Sigmoid colon (tissue), 7 donors: ENCODE measurements at places on chromosomes 3 and 15. TPM values are rescaled to one million over a fixed set of nuclear protein-coding genes. Genes with fewer than 3 reads are reported as not detected.
A peak's percentile ranks its signal among the peaks of the same experiment; 100 is the strongest.

Gene OR5K2
- total RNA-seq = not detected

Gene PLSCR5
- total RNA-seq = not detected

Gene CIP2A
- 3.2 TPM for total RNA-seq

GRCh38 chr15:94691169-94691568, 459.8 kb downstream of the MCTP2 start:
- DNase-seq = no peak

GRCh38 chr15:82530606-82531379, 9.5 kb downstream of the RPS17 start:
- DNase-seq = peak; percentile 82

DNA sequence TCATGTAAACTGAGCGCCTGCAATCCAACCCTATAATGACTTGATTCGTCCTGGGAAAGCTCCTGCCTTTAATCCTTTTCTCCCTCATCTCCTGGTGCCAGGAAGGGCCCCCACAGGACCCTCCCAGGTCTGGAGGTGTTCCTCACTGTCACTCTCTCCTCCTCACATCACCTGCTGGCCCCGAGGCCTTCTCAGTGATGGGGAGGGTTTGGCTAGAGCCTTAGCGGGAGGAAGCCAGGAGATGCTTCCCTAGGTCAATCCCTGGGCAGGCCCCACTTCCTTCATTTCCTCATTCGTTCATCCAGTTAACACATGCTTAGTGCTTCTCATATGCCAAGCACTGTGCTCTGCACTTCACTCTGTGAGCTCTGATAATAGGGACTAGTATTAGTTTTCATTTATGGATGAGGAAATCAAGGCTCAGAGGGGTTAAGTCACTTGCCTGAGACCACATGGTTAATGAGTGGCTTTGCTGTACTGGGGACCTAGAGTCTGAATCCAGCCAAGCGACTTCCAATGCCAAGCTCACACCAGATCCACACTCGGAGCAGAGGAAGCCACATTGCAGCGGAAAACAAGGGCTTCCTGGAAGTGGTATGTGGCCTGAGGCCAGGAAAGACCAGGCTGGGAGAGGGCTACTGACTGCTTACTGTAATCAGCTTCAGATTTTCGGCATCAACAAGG, 50.3 kb upstream of the CHRNB4 start:
- DNase-seq = no peak

DNA sequence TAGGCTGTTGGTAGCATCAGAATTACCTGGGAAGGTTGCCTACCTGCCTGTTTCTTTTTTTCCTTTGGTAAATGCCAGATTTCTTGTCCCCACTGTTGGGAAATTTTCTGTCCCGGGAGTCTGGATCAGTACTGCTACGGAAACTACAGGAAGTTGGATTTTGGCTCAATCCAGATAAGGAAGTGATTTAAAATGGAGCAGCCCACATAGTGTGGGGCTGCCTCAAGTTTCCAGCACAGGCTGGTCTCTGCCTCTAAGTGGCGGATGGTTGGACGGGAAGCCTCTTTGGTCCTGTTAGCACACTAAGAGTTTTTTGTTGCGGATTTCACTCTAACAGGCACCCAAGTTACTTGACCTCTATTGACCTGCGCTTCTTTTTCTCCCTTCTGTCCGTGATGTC, 54.7 kb downstream of the EEFSEC start:
- no peak for DNase-seq

GRCh38 chr3:46705022-46705530, 3.9 kb downstream of the TMIE start:
- peak; percentile 86 for DNase-seq

GRCh38 chr3:87261925-87262324, 14.5 kb downstream of the POU1F1 start:
- DNase-seq = no peak

DNA sequence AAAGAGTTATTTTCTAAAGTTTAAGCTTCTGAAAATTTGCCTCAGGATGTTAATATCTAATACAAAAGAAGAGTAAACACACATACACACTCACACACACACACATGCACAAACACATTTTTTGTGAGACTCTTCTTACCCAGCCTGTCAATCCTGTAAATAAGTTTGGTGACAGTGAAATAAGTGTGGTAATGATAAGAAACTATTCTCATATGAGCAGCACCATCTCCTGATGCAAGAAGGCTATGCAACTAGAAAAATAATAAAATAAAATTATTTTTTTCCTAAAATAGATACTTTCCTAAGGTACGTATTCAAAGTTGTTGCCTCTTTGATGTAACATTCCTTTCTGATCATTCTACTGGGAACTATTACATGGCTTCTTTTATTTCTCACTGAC, 155.1 kb downstream of the MECOM start:
- no peak for DNase-seq

DNA sequence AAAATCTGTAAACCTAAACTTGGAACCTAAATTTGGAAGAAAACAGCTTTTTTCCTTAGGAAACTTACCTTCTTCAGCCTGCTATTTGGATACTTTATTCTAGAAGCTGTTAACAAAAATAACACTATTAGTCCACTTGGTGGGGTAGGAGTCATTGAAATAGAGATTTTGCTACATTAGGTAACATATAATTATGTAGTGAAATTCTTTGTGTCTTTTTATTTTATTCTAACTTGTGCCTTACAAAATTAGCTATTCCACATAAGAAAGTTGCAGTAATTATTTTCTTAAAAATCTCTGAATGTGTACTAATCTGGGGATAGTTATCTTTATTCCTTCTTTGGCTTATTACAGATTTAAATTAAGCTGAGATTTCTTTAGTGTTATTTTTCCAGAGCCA, 360.4 kb upstream of the ROBO2 start:
- DNase-seq = no peak

DNA sequence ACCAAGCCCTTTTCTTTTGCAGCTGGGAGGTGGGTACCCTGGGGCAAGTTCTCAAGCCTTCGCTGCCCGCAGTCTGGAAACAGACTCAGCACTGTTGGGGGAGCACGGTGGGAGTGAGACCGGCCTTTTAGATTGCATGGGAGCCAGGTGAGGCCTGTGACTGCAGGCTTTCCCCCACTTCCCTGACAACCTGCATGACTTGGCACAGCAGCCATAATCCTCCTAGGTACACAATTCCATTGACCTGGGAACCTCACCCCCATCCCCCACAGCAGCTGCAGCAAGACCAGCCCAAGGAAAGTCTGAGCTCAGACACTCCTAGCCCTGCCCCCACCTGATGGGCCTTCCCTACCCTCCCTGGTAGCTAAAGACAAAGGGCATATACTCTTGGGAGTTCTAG, 52.2 kb upstream of the CCDC80 start:
- no peak for DNase-seq

DNA sequence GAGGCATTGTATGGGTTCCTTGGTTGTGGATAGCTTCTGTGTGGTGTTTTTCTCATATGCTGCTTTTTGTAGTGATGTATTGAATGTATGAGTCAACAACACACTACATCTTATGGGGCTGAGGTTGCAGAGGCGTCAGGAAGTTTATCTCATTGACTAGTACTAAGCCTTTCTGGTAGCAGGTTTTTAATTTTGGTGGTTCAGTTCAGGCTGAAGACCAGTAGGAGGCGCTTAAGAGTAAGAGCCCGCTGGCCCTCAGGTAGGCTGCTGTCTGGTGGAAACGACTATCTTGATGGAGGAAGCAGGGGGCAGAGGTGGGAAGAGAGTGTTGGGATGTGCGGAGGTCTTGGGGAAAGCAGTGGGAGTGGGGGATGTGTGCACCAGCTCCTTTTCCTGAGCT, 62.4 kb downstream of the RTP4 start:
- DNase-seq = no peak
